ENCODE measurements at places on chromosomes 7 and 10.

- no peak for DNase-seq
Measured at GRCh38 chr10:101630633-101630920, 42.5 kb downstream of the DPCD start.

GRCh38 chr7:22204312-22204711 lies 152.6 kb downstream of the RAPGEF5 start:
- DNase-seq = no peak

- DNase-seq = no peak
Measured at GRCh38 chr7:10643545-10643944, 330.1 kb upstream of the PHF14 start.

DNA sequence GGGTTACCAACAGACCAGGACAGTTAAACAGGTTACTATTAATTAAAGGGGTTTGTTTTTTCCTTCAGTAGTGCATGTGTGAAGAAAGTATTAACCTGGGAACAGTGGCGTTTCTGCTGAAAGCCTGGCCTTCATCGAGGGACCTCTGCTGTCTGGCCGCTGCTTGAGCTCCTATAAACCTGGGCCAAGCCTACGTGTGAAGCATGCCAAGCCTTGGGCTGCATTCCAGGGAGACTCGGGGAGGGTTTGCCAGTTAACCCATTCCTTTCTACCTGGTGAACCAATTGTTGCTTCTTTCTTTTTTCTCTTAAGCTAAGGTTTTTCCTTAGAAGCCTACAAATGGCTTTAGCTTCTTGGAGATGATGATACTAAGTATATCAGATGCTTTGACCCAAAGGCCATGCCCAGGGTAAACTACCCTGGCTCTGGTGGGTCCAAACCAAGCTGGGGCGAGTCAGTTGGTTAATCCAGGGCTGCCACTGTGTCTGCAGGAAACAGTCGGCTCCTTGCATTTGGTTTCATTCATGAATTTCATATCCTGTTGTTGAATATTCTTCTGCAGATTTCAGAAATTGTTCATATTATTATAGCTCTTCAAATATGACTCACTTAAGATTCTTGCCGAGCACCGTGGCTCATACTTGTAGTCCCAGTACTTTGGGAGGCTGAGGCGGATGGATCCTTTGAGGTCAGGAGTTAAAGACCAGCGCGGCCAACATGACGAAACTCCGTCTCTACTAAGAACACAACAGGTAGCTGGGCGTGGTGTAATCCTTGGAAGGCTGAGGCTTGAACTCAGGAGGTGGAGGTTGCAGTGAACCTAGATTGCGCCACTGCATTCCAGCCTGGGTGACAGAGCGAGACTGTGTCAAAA lies 23.8 kb downstream of the PFKP start:
- peak; percentile 97 for DNase-seq

DNA sequence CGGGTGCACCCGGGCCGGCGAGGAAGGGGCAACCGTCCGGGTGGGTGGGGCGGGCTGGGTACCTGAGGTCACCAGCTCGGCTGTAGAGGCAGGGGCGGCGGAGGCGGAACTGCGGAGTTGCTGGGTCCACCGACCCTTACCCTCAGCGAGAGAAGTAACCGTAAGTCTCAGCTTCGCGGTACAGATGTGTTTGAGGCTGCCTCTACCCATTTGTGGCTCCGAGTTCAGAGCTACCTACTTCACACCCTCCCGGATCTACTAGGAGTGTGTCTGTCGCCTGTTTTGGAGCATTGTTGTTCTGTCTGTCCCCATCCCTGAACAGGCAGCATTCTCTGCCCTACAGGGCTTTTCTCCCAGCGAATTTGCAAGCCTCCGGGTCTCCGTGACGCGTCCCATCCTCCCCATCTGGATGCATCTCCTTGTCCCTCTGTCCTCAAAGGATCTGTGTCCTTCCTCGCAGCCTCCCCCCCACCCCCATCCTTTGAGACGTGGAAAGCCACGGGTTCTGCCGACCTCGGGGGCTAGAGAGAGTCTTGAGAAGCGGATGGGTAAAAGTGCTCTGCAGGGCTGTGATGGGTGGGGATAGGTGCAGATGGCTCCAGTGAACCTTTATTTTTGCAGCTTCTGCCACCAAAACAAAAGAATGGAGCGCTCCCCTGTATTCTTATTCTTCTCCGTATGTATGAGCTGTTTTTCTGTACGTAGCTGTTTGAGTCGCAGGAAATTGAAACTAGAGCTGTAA lies 757 bp downstream of the ANKIB1 start:
- DNase-seq = no peak

DNA sequence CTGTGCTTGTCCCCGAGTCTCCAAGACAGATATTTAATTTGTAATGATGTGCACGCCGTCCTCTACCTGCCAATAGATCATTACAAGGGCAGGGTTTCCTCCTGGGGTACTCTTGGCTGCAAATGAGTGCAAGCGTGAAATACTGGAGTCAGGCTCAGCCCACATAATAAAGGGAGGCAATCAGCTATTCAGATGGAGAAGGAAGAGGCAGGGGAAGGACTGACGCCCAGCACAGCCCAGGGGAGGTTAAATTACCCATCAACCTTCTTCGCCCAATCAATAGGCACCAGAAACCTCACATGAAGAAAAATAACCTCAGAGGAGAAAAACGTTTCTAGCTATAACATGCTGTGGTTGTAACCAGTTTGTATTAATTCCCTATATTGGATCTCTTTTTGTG lies 544.9 kb upstream of the ADARB2 start:
- no peak for DNase-seq

DNA sequence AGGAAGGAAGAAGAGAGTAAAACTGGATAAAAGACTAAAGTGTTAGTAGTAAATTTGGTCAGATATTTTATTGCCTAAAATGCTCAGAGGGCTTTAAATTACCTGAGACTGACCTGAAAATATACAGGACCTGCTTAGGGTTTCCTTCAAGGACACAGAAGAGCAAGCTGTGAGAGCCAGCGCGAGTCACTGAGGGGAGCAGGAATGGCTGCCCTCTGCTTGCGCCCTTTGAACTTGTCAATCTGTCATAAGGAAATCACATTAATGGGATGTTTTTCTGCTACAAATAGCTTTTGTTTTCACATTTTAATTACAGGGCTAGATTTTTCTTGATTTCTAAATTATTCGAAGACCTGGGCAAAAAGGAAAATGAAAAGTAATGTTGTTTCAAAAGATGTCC lies 26.9 kb downstream of the DNAJB9 start:
- DNase-seq = no peak

DNA sequence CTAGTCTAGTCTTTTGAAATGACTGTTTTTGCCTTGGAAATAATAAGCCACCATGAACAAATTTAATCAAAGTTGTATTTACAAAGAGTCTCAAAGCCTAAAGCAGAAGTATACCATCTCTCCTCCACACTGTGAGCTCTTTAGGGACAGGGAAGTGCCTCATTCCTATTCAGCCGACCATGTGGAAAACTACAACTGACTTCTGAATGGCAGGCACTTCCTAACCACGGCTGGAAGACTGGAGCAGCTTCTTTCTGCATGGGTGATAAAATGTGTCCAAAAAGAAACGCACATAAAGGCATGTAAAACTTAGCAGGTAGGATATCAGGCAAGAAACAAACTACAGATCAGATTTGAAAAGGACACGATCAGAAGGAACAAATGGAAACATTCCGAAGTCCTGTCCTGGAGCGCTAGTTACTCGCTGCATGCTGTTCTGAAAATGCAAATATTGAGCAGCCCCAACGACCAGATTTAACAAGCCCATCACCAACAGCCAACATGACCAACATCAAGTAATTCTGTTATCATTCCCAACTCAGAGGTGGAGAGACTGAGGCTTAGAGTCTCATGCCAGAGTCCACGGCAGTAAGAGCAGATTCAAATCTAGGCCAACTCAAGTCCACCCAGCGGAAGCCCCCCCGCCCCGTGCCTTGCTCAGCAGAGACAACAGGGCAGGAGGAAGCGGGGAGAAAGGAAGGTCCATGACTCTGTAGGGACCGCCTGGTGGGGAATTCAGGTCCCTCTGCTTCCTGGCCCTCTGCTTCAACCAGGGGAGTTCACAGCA lies 26.5 kb downstream of the CTBP2 start:
- no peak for DNase-seq

GRCh38 chr7:19754521-19755116 lies 18.8 kb downstream of the TMEM196 start:
- no peak for DNase-seq

- DNase-seq = no peak
Measured at GRCh38 chr10:68239596-68240150, 7.8 kb upstream of the ATOH7 start.

DNA sequence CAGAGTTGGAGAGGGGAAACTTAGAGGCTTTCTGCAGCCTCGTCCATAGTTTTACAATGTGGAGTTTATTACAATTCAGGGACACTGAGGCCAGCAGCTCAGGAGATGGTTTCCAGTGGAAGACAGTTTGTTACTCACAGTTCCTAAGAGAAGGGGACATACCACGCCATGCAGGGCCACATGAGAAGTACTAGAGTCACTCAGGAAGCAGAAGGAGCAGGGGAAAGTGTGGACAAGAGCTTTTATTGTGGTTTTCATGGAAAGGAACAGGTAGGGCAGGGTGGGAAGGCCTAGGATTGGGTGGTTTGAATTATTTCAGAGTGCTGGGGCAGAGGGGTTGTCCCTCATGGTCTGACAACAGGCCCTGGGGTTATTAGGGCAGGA lies 292.1 kb upstream of the IGFBP3 start:
- DNase-seq = no peak

DNA sequence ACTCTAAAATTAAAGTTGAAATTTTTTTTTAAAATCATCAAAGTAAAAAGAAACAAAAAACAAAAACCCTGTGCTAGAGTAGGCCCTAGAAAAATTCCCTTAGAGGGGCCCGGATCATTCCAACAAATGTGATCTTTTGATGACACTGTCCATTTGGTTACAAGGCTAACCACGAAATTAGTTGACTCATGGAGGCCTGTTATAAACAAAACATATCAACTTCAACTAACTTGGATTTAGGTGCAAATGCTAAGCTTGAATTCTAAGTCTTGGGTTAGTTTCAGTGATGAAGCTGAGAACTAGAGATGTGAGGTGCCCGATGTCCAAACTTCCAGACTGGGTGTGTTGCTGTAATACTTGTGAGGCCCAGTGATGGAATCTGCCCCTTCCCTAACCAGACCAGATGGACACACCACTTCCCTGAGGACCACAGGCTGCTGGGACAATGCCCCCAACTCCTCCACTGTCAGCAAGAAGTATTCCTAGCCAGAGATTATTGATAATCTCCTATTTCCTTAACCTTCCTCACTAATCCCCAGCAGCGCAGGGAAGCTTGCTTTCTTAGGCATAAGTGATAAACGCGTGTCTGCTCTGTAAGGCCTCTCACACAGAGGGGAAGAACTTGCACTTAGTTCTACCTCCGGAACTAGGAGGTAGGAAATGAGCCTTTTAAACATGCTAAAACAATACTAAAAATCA lies 108.7 kb downstream of the RAPGEF5 start:
- DNase-seq = no peak

- no peak for DNase-seq
Measured at GRCh38 chr7:21417647-21418046, 10.2 kb upstream of the SP4 start.

GRCh38 chr10:93086289-93086688 lies 12.6 kb downstream of the CYP26A1 start:
- no peak for DNase-seq
